RPMI7951 (cell line): ENCODE measurements at places on chromosomes 2 and 18. TPM values are rescaled to one million over a fixed set of nuclear protein-coding genes. Genes with fewer than 3 reads are reported as not detected.

C18orf54 gene
- 7.6 and 10.1 TPM in 2 replicates for total RNA-seq

DNA sequence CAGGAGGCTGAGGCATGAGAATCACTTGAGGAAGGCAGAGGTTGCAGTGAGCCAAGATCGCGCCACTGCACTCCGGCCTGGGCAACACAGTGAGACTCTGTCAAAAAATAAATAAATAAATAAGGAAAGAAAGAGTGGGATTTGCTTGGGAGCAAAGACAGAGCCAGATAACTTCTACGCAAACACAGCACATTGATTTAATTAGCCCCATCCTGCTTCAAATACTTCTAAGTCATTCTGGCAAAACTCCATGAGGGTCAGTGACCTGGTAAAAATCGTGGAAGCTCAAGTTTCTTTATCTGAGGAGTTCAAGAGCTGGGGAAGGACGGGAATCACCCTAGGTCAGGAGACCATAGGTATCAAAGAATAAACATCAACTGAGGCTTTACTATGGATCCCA lies 70.6 kb upstream of the TCF7L1 start:
- DNase-seq: peak; percentile 75

- DNase-seq: no peak
Observed at GRCh38 chr2:240955306-240956170, 42.9 kb upstream of the SNED1 start.

GRCh38 chr2:172908275-172908674 lies 167.4 kb upstream of the MAP3K20 start:
- DNase-seq: no peak

GRCh38 chr2:234967201-234967869 lies 15.5 kb downstream of the SH3BP4 start:
- no peak for DNase-seq

DNA sequence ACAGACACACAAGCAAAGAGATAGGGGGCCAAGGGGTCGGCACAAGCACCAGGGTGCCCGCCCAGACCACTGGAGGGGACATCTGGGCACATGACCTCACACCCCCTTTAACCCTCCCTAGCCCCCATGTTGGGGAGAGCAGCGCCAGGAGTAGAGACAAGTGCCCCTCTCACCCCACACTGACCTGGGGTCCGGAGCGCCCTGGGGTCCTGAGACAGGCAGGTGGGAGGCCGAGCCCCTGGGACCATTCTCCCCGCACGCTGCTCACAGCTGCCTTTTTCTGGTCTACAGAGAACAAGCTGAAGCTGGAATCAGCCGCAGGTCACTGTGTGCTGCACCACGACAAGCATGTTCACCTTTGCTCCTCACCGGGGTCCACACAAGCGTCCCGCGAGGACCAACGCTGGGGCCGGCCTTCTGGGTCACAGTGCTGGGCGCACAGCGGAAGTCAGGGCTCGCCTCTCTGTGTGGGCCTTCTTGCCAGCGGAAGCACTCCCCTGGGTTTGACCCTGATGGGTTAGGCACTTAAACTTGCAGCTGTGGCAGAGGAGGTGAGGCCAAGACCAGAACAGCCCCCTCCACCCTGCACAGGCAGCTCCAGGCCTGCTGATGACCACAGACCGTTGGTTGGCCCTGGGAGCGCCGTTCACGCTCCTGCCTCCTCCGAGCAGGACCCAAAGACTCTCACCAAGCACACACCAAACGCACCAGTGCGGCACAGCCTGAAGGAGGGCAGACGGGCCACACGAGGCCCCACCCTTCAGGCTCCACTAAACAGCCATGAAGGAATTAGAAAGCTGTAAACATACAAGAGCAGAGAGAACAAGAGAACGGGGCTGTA lies 275.3 kb downstream of the EIPR1 start:
- no peak for DNase-seq

GRCh38 chr2:51289045-51289444 lies 257.1 kb upstream of the NRXN1 start:
- DNase-seq: no peak

L3MBTL4 gene
- total RNA-seq: under 0.01 TPM in 1 of 2 replicates, not detected in the other

- no peak for DNase-seq
Observed at GRCh38 chr2:165208094-165208493, 4.2 kb upstream of the SCN3A start.

DNA sequence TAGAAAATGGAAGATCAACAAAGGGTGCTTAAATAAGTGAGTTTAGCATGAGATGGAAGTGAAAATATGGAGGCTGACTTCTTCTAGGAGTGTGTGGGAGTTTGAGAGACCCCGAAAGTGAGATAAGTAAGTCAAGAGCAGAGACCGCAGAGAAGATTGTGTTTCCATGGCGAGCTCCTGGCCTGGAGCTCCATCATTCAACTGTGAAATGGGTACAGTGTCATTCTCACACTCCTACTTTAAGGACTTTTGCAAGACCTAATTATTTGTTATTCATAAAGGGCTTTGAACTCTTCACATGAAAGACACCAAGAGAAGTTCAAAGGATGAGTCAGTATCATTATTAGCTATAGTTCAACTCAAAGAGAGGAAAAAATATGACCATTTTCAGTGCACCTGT lies 134.2 kb upstream of the PIK3C3 start:
- no peak for DNase-seq

ABHD1 gene
- 0.12 TPM in 1 of 2 replicates, not detected in the other for total RNA-seq

- no peak for DNase-seq
Observed at GRCh38 chr2:73917696-73918207, 8.9 kb upstream of the DGUOK start.

- DNase-seq: no peak
Observed at GRCh38 chr2:2640818-2641217, 309.7 kb upstream of the MYT1L start.

DNA sequence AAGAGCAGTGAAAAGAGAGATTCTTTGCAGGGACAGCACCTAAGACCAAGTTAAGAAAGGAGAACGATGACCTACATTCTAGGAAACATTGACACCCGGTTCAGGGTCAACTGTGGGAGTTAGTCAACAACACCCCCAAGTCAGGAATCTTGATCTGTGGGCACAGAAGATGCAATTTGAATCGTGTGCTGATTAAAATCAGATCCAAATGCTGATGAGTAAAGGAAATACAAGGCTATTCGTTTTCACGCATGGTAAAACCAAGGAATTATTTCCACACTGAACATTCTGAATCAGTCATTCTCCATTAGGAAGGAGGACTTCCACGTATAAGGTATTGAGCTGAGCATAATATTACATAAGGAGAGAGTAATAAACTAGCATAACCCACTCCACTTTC lies 124.2 kb downstream of the COPS8 start:
- DNase-seq: no peak

VWC2L gene
- total RNA-seq: not detected in 2 replicates

DNA sequence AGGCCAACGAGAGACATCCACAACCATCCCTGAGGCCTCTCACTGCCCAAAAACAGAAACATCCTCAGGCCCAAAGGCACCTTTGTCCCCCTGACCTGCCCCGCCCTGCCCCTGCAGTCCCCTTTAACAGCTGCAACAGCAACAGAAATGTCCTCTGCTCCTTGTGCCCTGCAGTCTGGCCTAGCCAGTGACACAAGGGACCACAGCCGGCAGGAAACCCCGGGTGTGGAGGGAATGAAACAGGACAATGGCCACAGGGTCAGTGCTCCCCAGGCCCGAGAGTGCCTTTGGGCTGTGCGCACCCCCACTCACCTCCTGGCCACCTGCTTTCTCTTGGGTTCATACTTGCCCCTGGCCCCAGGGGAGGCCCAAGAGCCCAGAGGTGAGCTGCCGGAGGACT lies 35.6 kb downstream of the SNED1 start:
- no peak for DNase-seq

DNA sequence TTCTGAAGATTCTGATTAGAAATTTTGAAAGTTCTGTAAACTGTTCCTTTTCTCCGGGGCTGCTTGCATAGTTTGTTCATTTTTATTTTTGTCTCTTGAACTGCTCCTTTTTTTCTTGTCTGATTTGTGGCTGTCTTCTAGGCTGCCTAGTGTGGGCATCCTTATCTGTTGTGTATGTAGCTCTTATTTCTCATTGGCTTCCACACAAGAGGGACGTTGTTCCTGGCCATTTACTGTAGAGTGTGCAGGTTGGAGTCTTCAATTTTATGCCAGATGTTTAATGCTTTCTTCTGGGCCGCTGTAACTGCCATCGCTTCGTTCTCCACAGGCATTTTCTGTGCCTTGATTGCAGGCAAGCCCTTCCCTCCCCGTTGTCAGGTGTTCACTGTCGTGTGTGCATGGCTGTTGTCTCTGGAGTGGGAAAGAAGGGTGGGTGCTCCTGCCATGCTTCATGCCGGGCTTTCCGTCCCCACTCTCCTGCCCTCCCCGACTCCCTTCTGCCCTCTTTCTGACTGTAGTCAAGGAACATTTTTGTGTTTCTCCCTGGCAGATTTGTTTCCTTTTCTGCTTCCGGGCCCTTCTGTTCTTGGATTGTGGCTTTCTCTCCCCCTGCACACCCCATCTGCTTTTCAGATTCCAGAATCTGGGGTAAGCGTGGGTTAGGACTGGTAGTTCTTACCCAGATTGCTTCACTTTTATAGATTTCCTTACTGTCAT lies 15.5 kb downstream of the CEP192 start:
- no peak for DNase-seq

SRD5A2 gene
- not detected in 2 replicates for total RNA-seq

DNA sequence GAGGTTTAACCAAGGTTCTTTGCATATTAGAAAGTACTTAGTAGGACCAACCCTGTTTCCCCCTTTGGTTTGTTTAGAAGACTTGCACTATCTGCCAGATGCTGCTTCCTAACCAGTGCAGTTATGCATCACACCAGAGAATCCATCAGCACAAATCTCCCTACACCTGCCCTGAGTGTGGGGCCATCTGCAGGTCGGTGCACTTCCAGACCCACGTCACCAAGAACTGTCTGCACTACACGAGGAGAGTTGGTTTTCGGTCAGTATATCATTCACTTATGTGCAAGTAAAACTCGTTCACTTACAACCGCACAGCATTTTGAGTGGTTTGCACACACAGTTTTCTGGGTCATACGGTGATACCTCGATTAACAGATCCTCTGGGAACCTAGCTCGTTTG lies 69.7 kb downstream of the ZNF532 start:
- DNase-seq: no peak

DCC gene
- not detected in 2 replicates for total RNA-seq

DNAH7 gene
- 0.78 and 1.3 TPM in 2 replicates for total RNA-seq

ABCA12 gene
- total RNA-seq: under 0.01 TPM in 1 of 2 replicates, not detected in the other

DNA sequence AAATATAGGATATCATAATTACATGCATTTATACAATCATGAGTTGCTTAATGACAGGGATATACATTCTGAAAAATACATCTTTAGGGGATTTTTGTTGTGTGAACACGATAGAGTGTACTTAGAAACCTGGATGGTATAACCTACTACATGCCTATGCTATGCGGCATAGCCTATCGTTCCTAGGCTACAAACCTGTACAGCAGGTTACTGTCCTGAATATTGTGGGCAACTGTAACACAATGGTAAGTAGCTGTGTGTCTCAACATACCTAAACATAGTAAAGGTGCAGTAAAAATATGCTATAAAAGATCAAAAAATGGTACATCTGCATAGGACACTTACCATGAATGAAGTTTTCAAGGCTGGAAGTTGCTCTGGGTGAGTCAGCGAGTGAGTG lies 6.5 kb downstream of the C2orf72 start:
- DNase-seq: no peak

DNA sequence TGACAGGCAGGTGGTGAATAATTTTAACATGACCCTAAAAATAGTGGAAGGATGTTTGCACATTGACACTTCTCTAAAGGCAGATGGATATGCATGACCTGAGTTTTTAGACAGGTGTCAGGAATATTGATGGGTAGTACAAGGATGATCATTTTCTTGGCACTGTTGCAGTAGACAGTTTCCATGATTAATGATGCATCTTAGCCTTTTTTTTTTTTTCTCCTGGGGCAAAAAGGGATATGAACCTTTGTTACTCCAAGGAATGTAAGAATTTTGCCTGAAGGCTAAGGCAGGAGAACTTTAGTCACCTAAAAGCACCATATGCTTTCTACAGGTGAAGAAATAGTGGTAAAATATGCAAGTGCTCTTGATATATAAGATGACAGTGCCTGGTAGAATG lies 136.3 kb upstream of the CAVIN2 start:
- no peak for DNase-seq

SLC9A2 gene
- total RNA-seq: not detected in 2 replicates

GRCh38 chr2:69584127-69584889 lies 59.2 kb downstream of the AAK1 start:
- DNase-seq: no peak

CCDC68 gene
- total RNA-seq: 0.12 and 0.29 TPM in 2 replicates

STEAP3 gene
- total RNA-seq: 27.3 and 32.2 TPM in 2 replicates

DNAJC5G gene
- total RNA-seq: not detected in 2 replicates

- DNase-seq: peak; percentile 74
Observed at GRCh38 chr2:237254369-237254861, 159.5 kb downstream of the COL6A3 start.

DNA sequence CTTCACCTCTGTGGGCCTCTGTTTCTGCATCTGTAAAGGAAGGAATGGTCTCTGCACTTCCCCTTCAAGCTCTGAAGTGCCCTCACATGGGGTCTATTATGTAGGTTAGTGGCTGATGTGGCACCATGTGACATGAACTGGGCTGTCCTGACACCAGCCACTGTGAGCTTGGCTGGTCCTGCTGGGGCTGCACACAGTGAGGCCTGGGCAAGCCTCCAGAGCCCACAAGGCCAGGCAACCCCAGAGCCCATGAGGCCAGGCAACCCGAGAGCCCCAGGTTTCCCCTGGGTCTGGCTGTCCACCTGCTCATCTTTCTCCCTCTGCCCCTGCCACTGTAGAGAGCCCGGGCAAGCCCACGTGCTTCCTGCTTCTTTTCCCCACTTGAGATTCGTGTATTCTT lies 150.1 kb upstream of the SMAD2 start:
- DNase-seq: no peak

DNA sequence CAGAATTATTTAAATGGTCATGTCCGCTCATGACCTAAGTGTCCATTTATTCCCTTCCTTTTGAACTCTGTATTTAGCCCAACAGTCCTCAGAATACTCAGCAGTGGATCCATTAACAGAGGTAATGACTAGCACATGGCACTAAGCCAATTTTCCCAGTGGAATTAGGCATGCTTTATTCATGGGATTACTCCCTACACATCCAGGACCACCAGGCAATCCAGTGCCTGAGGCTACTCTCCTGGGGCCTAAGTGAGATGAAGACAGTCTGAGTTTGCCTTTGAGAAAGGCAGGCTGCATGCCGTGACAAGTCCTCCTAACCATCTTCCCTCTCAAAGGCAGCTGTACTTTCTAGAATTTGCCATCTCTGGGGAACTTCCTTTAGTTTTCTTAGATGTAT lies 128.6 kb downstream of the SPOPL start:
- peak; percentile 26 for DNase-seq
